ENCODE measurements at places on chromosomes 1 and 21. TPM values are rescaled to one million over a fixed set of nuclear protein-coding genes. Genes with fewer than 3 reads are reported as not detected.

GRCh38 chr1:76668046-76668445 lies 199.2 kb upstream of the ST6GALNAC5 start:
- H3K27ac ChIP-seq: no peak overlapping the region
- no peaks in the 10 kb centered on the region for H3K4me1 ChIP-seq
- no peaks in the 10 kb centered on the region for H3K27me3 ChIP-seq
- no peak for DNase-seq
- no peak overlapping the region for H3K4me3 ChIP-seq

DNA sequence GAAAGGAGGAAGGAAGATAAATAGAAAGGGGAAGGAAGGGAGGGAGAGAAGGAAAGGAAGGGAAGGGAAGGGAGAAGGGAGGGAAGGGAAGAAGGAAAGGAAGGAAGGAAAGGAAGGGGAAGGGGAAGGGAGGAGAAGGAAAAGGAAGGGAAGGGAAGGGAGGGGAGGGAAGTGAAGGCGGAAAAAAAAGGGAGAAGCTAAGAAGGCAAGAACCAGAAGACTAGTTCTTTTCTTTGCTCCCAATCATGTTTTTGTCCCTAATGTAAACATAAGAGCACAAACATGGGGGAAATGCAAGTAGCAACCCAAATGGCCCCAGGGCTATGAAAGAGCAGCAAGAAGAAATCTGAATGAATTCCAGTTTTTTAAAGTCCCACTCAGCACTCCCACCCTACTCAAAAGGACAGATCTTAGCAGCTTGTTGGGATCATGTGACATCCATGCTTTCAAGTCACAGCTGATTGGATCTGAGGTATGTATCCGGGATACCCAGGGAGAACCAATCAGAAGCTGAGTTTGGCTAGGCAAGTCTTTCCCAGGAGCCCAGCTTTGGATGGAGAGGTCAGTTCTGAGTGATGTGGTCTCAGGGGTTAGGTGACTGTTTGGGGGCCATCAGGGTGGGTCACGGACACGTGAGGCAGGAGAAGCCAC lies 24.2 kb upstream of the FHAD1 start:
- no peaks in the 10 kb centered on the region for H3K36me3 ChIP-seq
- H3K27ac ChIP-seq: no peak overlapping the region
- H3K4me3 ChIP-seq: no peak overlapping the region
- no peaks in the 10 kb centered on the region for H3K4me1 ChIP-seq

GRCh38 chr1:225834417-225835329 lies 24.7 kb downstream of the EPHX1 start:
- no peaks in the 10 kb centered on the region for H3K27me3 ChIP-seq
- H3K4me1 ChIP-seq: no peaks in the 10 kb centered on the region
- no peak for DNase-seq
- no peak overlapping the region for H3K27ac ChIP-seq
- no peak overlapping the region for H3K4me3 ChIP-seq
- no peaks in the 10 kb centered on the region for H3K36me3 ChIP-seq

DNA sequence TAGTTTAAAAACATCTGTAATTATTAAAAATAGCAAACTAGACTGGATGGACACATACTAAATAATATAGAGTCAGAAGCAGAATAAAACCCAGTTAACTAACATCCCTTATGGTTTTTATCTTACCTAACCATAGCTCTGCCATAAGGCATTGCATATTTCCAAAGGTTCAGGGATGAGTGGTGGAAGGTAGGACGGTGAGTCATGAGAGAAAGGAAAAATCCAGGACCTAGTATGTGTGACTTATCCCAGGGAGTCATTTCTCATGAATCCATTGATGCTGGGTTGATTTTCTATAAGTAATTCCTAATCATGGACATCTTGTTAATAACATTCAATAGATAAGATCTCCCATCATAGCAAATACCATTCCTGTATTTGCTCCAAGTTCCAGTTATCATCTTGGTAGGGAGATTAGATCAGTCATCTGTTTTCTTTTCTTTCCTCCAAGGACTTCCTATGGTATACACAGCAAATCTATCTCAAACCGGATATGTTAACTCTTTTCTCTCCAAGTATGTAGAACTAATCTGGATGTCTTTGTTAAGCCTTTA lies 490.7 kb upstream of the B3GALT2 start:
- H3K27me3 ChIP-seq: no peaks in the 10 kb centered on the region
- no peak overlapping the region for H3K27ac ChIP-seq
- H3K36me3 ChIP-seq: no peaks in the 10 kb centered on the region
- H3K4me1 ChIP-seq: no peaks in the 10 kb centered on the region
- DNase-seq: no peak
- no peak overlapping the region for H3K4me3 ChIP-seq

- no peaks in the 10 kb centered on the region for H3K4me1 ChIP-seq
- DNase-seq: no peak
- H3K36me3 ChIP-seq: no peaks in the 10 kb centered on the region
- no peak overlapping the region for H3K27ac ChIP-seq
- H3K4me3 ChIP-seq: no peak overlapping the region
These were observed 196.9 kb upstream of the USP24 start for GRCh38 chr1:55412060-55412459.

- H3K4me3 ChIP-seq: no peak overlapping the region
- peaks cover 95% of the 10 kb centered on the region for H3K36me3 ChIP-seq
- H3K27ac ChIP-seq: no peak overlapping the region
- peaks cover 2% of the 10 kb centered on the region for H3K4me1 ChIP-seq
- no peak for DNase-seq
These were observed 126.6 kb upstream of the IFFO2 start for GRCh38 chr1:19083081-19083480.

- no peak overlapping the region for H3K27ac ChIP-seq
- no peak for DNase-seq
- no peak overlapping the region for H3K4me3 ChIP-seq
- no peaks in the 10 kb centered on the region for H3K36me3 ChIP-seq
- no peaks in the 10 kb centered on the region for H3K27me3 ChIP-seq
These were observed 437.7 kb downstream of the OMA1 start for GRCh38 chr1:58108783-58109182.

DNA sequence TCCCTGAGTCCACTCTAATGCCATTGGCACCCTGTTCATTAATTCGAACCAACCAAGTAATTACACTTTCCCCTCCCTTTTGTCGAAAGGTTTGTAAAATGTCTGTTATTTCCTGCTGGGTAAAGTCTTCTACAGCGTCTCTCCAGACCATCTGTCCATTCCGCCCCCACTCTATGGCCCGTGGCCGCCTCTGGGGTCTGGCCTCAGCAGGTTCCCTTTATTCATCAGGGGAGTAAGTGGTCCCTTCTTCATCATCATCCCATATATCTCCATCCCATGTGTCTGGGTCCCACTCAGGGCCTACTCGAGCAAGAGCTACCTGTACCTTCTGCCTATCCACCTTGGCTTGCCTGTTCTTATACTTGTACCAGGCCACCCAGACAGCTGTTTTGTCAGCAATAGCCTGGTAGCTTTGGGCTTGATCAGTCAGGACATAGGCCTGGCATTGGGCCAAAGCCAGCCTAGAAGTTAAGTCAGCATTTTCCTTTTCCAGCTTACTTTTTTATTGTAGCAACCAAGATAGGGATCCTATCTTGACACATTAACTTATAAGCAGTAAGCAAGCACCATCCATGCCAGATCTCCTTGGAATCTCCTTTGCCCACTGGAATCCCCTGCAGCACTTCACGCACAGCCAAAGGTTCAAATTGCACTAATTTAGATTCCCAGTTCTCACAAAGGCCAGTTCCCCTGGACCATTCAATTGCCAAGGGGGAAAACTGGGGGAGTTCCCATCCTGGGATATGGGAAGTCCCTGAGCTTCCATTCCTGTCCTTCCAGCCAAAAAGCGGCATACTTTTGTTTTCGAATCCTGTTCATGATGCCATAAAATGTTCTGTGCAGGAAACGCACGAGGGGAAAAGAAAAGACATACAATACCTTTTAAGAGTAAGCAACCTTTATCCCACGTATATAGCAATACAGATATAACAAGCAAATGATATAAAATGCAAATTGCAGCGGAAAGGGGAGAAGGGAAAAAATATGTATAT lies 6.6 kb upstream of the STUM start:
- no peak overlapping the region for H3K27ac ChIP-seq
- H3K4me1 ChIP-seq: no peaks in the 10 kb centered on the region
- no peak for DNase-seq
- H3K4me3 ChIP-seq: no peak overlapping the region
- H3K27me3 ChIP-seq: no peaks in the 10 kb centered on the region
- no peaks in the 10 kb centered on the region for H3K36me3 ChIP-seq

DNA sequence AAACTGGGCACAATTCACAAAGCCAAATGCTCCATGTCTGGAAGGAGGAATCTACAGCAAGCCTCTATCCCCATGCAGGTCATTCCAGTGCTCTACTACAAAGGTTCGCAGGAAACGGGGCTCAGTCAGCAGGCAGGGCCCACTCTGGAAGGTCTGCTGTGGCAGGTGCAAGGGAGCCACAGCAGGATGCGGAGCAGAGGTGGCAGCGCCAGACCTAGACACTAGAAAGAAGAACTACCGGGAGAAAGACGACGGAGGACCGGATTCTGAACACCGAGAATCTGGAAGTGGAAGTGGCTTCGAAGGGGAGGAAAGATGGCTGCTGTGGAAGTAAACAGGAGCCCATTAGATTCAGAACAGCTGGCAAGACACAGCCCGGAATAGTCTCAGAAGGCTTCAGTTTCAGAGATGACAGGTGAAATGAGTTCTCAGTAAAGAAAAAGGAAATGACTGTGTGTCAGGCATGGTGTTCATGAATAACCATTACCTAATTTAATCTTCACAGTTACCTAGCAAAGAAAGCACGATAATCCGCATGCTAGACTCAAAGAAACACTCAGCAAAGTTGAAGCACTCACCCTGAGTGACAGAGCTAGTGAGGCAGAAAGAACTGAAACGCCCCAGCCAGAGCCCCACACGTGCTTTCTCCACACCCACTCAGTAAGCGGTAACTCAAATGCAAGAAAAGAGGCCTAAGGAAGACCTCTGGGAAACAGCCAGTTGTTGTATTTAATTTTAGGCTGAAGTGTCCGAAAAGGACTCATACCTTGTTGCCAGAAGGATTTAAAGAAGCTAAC lies 21.4 kb downstream of the SETD4 start:
- DNase-seq: no peak
- no peaks in the 10 kb centered on the region for H3K4me1 ChIP-seq
- H3K27me3 ChIP-seq: no peaks in the 10 kb centered on the region
- H3K36me3 ChIP-seq: peaks cover 44% of the 10 kb centered on the region

DNA sequence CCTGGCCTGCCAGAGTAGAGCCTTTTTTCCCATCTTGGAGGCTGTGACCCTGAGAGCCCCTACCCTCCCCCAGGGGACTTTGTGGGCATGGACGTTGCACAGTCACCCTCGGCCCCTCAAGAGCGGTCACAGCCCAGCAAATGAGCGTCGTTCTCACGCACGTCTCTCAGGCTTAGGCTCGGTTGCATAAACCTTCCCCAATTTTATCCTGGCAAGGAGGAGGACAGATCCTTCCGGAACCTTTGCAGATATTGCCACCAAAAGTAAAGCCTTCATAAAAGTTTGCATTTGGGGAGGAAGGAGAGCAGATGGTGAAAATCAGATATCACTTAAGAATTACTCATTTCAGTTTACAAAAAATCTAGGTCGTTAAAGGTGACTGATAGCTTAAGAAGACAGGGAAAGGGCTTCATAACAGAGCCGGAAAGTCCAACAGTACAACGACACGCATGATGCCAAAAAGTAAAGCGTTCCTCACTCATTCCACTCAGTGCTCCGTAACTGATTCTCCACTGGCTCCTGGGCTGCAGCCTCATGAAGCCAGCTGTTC lies 29.3 kb downstream of the PDE9A start:
- H3K27ac ChIP-seq: no peak overlapping the region
- no peak overlapping the region for H3K4me3 ChIP-seq
- no peaks in the 10 kb centered on the region for H3K27me3 ChIP-seq
- H3K36me3 ChIP-seq: no peaks in the 10 kb centered on the region

DNA sequence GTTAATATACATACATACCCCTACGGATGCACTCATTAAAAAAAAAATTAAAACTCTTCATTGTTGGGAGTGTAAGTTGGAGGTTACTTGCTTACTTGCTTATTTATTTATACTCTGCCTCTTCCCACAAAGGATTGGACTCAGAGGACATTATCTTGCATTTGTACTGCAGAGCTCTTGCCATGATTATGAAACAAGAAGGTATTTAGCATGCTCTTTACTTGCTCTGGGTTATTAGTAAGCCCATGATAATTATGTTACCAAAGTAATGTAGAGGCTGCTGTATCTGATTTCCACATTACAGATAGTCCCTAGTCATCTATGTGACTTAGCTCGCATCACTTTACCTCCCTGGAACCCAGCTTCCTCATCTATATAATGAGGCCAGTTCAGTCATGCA lies 355.1 kb upstream of the PTBP2 start:
- no peak for DNase-seq
- H3K27ac ChIP-seq: no peak overlapping the region
- no peak overlapping the region for H3K4me3 ChIP-seq
- no peaks in the 10 kb centered on the region for H3K4me1 ChIP-seq
- no peaks in the 10 kb centered on the region for H3K27me3 ChIP-seq

DNA sequence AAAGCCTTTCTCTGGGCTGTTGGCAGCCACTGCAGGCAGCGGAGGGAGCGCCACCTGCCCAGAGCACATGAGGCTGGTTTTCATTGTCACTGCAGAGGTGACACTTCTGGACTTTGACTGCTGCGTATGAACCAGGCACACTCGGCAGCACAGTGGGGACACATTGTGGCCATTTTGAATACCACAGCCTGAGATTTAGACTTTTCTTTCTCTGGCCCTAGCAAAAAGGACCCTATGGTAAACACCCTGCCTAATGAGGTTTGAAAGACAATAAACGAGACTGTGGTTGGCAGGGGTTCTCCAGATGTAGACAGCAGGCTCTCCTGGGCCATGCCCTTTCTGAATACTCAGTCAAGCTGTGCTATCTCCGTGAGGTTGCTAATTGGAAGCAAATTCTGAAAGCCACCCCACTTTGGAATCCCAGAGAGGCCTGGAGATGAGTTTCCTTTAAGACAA lies 12.0 kb upstream of the KCNE2 start:
- DNase-seq: no peak
- H3K36me3 ChIP-seq: no peaks in the 10 kb centered on the region
- no peak overlapping the region for H3K4me3 ChIP-seq
- no peak overlapping the region for H3K27ac ChIP-seq
- no peaks in the 10 kb centered on the region for H3K4me1 ChIP-seq

SPATA46 gene
- not detected for polyA plus RNA-seq

RRP15 gene
- 12.8 TPM for polyA plus RNA-seq

LRRIQ3 gene
- polyA plus RNA-seq: 3.2 TPM

LCE6A gene
- not detected for polyA plus RNA-seq

NUDT4B gene
- polyA plus RNA-seq: 3.1 TPM

IGSF21 gene
- polyA plus RNA-seq: not detected

VWA5B1 gene
- not detected for polyA plus RNA-seq

PLD5 gene
- polyA plus RNA-seq: not detected

Data from CD4-positive, alpha-beta memory T cell (primary cell).